Prostate gland (tissue), 2 donors: ENCODE measurements at places on chromosomes 16 and 17. TPM values are rescaled to one million over a fixed set of nuclear protein-coding genes. Genes with fewer than 3 reads are reported as not detected.

DNA sequence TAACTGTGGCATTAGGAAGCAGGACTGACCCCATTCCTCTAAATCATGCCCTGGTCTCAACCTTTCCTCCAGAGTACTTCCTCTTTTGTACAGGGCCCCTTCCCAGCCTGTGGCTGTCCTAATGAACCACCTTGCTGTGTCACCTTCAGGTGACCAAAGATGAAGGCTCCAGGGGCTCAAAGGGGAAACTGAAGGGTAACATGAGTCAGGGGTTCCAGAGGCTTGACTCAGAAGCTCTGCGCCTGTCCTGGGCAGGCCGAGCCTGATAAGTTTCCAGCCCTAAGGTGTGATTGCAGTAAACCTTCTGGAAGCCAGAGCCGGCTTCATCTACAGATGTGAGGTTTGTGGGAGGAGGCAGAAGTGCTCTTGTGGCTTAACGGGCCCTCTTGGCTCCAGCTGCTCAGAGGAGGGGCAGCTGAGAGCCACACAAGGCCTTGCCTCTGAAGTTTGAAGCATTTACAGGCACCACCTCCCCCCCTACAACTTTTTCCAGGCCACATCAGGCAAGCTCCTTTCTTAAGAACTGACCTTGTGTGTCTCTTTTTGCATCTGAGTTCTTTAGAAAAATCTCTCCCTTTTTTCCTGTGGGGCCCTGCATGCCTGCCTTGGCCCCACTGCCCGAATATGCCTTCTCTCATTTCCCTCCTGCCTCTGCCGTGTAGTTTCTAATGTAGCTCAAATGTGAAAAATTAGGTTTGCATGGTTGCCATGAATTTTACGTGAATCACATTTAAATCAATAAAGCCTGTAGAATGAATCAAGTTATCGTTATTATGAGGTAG, 149.9 kb downstream of the CLEC16A start:
- no peak for DNase-seq

- no peak for DNase-seq
Measured at GRCh38 chr16:10906914-10907756, 30.1 kb downstream of the CIITA start.

GRCh38 chr17:8029121-8029520, 9.7 kb upstream of the ALOX15B start:
- DNase-seq, result no peak

GRCh38 chr16:82990155-82990554, 363.4 kb downstream of the CDH13 start:
- DNase-seq, result no peak

Gene CCL22
- not detected for total RNA-seq

Gene PIK3R5
- total RNA-seq, result 3.2 TPM
